ENCODE measurements at places on chromosomes 12 and 14.

DNA sequence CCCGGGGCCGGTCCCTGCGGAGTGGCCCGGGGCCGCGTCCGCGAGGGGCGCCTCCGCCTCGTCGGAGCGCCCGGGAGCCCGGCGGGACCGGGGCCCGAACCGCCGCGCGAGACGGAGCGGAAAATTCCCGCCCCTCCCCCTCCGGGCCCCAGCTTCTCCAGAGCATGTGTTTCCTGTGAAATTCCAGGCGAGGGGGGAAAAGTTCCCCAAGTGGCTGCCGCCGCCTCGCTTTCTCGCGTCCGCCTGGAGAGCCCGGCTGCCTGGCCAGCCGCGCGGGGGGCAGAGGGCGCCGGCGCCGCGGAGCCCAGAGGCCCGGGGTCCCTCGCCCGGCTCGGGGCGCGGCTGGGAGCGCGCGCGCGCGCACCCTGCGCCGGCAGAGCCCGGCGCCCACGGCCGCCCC, 904 bp downstream of the CACNA1C start:
- DNase-seq = peak; percentile 68

- DNase-seq = no peak
Measured at GRCh38 chr12:102390068-102390467, 90.3 kb downstream of the IGF1 start.

GRCh38 chr14:95841668-95842067, 35.0 kb upstream of the TUNAR start:
- no peak for DNase-seq

- no peak for DNase-seq
Measured at GRCh38 chr12:8420506-8420905, 35.3 kb upstream of the CLEC6A start.

- DNase-seq = no peak
Measured at GRCh38 chr12:26143291-26143690, 18.5 kb upstream of the BHLHE41 start.

- no peak for DNase-seq
Measured at GRCh38 chr12:42338280-42338679, 12.3 kb downstream of the PPHLN1 start.

DNA sequence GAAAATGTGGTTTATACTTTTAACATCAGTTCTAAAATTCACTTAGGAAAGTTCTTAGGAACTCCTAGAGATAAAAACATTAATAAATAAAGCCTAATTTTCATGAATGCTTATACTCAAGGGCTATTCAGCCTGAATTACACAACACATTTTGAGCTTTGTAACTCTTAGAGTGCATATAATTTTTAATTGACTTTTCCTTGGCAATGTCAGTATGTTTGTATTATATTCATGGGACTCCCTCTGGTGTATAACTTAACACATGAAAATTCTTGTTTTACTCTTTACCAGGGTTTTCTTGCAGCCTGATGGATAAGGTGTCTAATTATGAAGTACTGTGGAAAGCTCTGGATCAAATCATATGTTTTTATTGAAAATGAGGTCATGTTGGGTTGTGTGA, 150.6 kb upstream of the HMGA2 start:
- DNase-seq = no peak

DNA sequence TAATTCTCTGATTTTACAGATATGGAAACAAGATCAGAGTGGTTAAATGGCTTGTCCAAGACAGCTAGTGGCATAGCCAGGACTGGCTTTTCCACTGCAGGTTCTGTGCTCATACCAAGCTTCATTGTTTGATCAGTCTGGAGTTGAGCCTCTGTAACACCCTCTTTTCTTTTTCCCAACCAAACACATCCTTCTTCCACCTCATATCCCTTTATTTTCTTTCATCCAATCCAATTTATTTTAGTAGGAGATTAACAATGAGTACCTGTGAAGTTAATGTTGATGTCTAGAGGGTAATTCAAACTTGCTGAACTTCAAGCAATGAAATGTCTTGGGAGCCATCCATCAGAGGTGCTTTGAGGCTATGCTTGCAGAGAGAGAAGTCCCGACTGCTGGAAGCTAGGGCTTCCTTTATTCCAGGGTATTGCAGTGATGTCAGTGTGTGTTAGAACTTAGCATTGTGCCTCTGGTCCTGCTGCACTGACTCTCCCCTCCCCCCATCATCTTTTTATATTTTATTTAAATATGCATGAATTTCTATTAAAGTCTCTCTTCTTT, 452.1 kb upstream of the PDE3A start:
- DNase-seq = no peak

- no peak for DNase-seq
Measured at GRCh38 chr12:129068684-129069083, 215.4 kb downstream of the GLT1D1 start.

DNA sequence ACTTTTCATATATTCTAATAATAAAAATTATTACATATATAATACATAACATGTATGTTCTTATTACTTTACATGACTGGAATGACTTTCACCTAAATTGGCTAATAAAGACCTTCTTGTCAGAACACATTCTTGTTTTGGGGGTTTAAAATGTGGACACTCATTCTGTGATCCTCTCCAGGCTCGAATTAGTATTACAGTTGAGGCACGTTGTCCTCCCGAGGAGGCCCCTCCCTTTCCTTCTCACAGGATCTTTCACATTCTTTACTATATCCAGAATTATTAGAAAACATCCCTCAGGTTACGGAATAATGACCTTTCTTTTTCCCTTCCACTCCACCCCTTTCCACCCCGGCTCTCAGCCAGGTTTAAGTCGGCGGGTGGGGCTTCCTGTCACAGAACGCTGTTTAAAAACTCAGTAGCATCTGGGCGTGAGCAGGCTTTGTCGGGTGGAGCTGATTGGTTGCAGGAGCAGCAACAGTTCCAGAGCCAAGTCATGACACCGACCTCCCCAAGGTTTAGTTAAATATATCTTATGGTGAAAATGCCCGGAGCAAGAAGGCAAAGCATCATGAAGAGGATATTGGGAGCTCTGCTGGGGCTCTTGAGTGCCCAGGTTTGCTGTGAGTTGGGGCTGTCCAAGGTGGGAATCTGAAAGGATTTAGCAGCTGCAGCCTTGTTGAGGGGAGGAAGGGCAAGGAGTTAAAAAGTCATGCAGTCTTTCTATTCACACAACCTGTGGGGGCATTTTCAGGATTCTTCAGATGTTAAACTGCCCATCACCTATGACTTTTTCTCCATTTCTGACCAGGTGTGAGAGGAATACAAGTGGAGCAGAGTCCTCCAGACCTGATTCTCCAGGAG, 396.7 kb upstream of the OR4E1 start:
- peak; percentile 24 for DNase-seq

- no peak for DNase-seq
Measured at GRCh38 chr14:91830777-91831176, 36.6 kb downstream of the TC2N start.

DNA sequence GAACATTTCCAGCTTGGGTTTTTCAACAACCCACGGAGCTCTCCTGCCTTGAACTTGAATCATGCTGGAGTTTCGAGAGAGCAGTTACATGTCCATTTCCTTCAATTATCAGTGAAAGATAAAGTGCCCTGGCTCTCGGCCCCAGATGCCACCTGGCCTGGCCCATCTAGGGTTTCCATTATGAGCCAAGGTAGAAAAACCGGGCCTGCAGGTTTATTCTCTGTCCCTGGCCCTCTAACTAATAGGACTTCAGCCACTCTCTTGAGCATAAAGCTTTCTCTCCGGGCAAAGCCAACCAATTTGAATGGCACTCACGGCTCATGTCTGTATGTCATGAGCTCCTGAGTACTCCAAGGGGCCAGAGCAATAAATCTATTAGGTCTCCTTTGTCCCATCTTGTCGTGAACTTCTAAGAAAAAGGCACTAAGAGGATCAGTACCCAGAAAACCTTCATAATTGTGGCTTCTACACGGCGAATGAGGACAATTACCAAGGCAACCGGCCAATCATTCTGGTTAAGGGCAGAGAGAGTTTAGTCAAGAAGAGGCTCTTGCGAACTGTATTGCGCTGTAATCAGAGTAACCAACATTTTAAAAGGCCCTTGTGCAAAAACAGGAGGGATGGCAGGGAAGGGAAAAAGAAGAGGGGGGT, 392.3 kb downstream of the MED13L start:
- no peak for DNase-seq

DNA sequence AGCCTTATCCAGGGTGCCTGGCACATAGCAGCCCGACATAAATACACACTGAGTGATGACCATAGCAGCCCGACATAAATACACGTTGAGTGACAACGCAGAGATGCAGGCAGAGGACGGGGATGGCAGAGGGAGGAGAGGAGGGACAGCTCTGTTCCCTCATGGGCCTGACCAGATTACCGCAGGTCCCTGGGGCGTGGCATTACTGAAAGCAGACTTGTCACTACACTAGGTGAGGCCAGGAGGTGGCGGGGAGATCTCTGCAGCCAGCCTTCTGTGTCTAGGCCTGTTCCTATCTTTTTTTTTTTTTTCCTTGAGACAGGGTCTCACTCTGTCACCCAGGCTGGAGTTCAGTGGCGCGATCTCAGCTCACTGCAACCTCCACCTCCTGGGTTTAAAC, 69.0 kb downstream of the HRK start:
- DNase-seq = no peak

GRCh38 chr14:22556021-22556989, 32.7 kb downstream of the DAD1 start:
- DNase-seq = peak; percentile 65

GRCh38 chr12:52874573-52875435, 26.0 kb upstream of the KRT78 start:
- no peak for DNase-seq

DNA sequence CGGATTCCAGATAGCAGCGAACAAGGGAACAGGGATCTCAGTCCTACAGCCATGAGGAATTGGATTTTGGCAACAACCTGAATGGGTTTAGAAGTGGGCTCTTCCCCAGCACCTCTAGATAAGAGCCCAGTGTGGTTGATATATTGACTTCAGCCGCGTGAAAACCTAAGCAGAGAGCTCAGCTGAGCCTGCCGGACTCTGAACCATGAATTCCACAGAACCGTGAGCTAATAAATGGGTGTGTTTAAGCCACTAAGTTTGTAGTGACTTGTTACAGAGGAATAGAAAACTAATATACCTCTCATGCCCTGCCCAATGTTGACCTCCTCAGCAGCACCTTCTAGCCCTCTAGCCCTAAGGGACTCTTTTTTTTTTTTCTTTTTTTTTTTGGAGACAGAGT, 32.4 kb upstream of the TMED10 start:
- DNase-seq = no peak

DNA sequence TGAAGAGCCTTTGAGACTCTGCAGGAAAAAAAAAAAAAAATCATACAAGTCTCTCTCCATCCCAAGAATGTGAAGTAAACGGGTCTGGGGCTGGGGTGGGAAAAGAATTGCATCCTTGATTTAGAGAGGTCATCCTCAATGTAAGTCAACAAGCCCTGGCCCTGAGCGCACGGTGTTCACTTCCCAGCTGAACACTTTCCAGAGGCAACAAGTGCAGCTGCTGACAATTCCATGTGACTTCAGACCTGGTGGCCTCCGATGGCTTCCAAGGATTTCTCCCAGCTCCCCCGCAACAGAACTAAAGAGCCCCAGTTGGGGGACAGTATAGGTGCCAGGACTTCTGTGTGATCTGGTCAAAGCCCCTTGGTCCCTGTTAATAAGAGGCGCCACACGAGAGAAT, 2.4 kb downstream of the RILPL1 start:
- DNase-seq = no peak

GRCh38 chr12:51773145-51773869, 75.2 kb downstream of the FIGNL2 start:
- no peak for DNase-seq

DNA sequence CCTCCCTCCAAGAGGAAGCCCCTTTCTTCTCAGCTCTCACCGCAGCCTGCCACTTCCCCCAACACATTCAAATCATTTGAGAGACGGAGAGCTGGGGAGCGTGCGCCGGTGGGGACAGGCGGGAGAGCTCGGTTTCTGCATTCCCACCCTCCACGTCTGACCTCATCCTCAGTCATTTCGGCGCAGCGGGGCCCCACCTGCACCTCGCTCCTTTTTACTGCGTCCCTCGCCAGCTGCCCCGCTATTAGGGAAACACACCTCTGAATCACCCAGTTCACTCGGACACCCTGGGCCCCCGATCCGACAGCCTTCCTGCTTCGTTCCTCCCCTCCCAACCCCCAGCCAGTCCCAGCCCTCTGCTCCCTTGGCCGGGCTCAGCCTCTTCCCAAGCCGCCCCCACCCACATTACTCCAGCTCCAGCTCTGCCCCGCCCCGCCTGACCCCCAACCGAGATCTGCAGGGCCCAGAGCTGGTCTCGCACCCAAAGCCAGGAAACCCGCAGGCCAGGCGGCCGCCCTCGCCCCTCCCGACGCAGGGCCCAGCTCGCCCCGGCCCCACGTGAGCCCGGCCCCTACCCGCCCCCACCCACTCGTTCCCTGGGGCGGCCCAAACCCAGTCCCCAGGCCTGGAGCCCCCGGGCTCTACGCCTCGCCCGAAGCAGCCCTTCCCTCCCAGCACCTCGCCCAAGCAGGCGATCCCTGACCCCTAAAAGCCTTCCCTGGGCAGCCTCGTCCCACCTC, 783 bp downstream of the CORO1C start:
- DNase-seq = peak; percentile 83

- DNase-seq = no peak
Measured at GRCh38 chr14:52299692-52300278, 14.3 kb upstream of the PTGER2 start.

DNA sequence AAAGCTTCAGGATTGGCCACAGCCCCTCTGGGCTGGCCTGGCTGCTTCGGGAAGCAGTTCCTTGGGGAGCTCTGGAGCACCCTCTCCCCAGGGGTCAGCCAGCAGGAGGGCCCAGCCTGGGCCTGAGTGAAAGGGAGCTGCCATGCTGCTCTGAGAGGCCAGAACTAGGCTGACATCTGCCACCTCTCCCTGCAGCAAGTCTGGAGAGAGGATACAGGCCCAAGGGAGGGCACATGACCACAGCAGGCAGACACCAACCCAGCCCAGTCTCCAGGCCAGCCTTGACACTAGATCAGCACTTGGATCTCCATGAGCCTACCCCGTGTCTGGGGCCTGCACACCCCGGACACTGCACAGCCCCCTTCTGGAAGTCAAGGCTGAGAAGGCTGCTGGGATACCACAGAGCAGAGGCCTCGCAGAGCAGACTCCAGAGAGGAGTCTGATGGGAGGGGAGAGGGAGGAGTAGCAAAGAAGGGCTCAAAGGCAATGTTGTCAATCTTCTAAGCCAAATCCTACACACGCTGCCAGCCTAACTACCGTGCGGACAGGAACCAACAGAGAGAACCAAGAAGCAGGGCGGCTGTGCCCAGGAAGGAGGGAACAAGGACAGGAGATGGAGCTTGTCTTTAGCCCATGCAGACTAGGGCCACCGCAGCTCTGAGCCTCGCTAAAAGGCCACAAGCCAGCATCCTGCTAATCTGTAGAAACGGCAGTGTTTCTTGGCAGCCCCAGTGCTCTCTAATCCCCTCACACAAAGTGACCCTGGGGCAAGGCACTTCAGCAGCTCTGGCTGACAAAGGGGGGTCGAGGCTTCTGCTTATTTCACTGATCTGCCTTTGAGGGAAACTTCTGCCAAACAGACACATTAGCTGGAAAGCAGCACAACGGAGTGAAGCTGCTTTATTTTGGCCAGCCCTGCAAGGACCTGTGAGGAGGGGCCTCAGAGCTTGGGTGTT, 12.9 kb downstream of the COL2A1 start:
- no peak for DNase-seq

GRCh38 chr12:98229540-98229924, 285.9 kb upstream of the TMPO start:
- no peak for DNase-seq

- DNase-seq = no peak
Measured at GRCh38 chr14:24941719-24942118, 108.2 kb downstream of the STXBP6 start.

GRCh38 chr14:103483600-103483999, 39.0 kb downstream of the CKB start:
- no peak for DNase-seq
